ENCODE measurements at places on chromosomes 5 and 9. TPM values are rescaled to one million over a fixed set of nuclear protein-coding genes. Genes with fewer than 3 reads are reported as not detected.

Gene TOR1B
- total RNA-seq: 27.1 TPM

Gene MTMR12
- total RNA-seq: 22.0 TPM

Gene PDZD2
- total RNA-seq: 0.65 TPM

Gene ZNF484
- total RNA-seq: 2.1 TPM

Gene NUTM2F
- total RNA-seq: not detected

Gene FABP6
- 1.1 TPM for total RNA-seq

Gene DPYSL3
- 24.6 TPM for total RNA-seq

Gene CDC20B
- 0.08 TPM for total RNA-seq

Gene LIFR
- total RNA-seq: 11.4 TPM

Gene ATP6V0E1
- total RNA-seq: 311 TPM

Gene PCDHA4
- total RNA-seq: 1.8 TPM

Gene PCDHGA2
- total RNA-seq: 0.46 TPM

Gene LOX
- total RNA-seq: 1.6 TPM

Gene HEMGN
- not detected for total RNA-seq

Gene HAUS6
- total RNA-seq: 20.2 TPM

Gene RASEF
- 8.3 TPM for total RNA-seq

Gene TMEM215
- not detected for total RNA-seq

Gene SLC6A19
- 0.32 TPM for total RNA-seq

Gene NFIB
- total RNA-seq: 10.5 TPM

Gene FBLL1
- 0.07 TPM for total RNA-seq

Gene SLC6A3
- total RNA-seq: 1.5 TPM

Gene WHRN
- total RNA-seq: 7.4 TPM

Gene NPM1
- total RNA-seq: 3,443 TPM

Gene PAEP
- total RNA-seq: 0.32 TPM

Gene FOXD4
- 0.34 TPM for total RNA-seq

All from A549 treated with dexamethasone at 1 μM for 4 hours (cell line).